ENCODE measurements at places on chromosomes 6 and 20. TPM values are rescaled to one million over a fixed set of nuclear protein-coding genes. Genes with fewer than 3 reads are reported as not detected.

Gene ZNF318
- total RNA-seq = 38.0 TPM

DNA sequence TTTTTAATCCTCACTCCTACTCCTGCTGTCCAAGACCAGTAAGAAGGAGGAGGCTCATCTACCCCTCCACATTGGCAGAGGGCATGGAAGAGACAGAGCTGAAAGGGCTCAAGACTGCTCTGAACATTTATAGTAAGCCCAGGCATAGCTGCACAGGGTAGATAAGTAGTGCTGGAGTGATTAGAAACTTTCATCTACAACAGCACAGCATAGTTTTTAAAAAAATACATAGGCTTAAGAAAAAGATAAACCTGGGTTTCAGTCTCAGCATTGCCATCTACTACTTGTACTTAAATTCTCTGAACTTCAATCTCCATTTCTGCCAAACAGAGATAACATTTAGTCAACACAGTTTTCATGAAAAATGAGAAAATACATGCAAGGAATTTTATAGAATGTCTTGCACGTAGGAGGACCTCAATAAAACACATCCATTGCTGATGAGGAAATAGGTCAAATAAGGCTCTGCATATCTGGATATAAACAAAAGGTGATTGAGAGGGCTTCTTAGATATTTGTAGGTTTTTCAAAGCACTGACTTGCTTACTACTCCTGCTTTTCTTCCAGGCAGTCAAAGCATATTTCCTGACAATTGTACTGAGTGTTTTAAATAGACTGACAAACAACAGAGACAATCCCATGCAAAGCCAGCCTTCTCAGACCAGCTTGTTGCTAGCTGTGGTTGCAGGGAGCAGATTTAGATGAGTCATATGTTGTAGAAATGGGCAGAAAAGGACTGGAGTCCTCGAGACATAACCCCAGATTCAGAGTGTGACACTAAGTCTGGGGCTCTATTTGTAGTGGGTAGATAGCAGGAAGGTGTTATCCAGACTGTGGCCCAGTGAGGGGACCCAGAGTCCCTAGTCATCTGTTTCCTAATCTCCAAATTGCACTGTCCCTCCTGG is 107.4 kb upstream of the TAB2 start:
- no peak overlapping the region for H3K4me3 ChIP-seq
- H3K4me1 ChIP-seq = peaks cover 6% of the 10 kb centered on the region
- no peaks in the 10 kb centered on the region for H3K36me3 ChIP-seq

Gene DPPA5
- not detected for total RNA-seq

DNA sequence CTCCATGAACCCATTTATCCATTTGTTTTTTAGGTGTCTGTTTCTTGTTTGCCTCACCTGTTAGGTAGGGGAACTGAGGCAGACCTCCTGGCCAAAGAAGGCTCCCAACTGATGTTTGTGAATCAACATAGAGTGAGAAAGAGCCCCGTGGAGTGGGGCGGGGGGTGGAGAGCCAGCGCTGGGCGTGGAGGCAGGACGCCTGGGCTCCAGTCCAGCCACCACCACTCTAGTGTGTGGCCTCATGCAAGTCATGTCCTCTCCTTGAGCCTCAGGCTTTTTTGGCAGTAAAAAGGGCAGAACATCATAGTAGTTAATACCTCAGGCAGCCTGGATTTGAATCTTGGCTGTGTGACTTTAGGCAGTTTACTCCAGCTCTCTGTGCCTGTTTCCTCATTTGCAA is 42.2 kb upstream of the SCRT2 start:
- no peak for DNase-seq
- no peaks in the 10 kb centered on the region for H3K27me3 ChIP-seq
- no peak overlapping the region for H3K27ac ChIP-seq
- H3K4me1 ChIP-seq = no peaks in the 10 kb centered on the region
- no peak overlapping the region for H3K4me3 ChIP-seq
- H3K36me3 ChIP-seq = no peaks in the 10 kb centered on the region

- H3K27ac ChIP-seq = no peak overlapping the region
- H3K36me3 ChIP-seq = no peaks in the 10 kb centered on the region
- no peaks in the 10 kb centered on the region for H3K4me1 ChIP-seq
- no peak overlapping the region for H3K4me3 ChIP-seq
- DNase-seq = no peak
These were observed 56.9 kb downstream of the LY86 start for GRCh38 chr6:6645261-6645917.

DNA sequence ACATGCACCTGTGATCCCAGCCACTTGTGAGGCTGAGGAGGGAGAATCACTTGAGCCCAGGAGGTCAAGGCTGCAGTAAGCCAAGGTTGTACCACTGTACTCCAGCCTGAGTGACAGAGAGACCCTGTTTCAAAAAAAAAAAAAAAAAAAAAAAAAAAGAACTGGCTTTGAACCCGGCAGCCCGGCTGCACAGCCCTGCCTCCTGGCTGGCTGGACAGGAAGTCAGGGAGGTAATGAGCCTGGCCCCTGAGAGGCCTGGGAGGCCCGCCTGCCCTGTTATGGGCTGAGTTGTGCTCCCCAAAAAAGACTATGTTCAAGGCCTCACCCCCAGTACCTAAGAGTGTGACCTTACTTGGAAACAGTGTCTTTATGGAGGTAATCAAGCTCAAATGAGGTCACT is 65.6 kb downstream of the ABHD12 start:
- no peak overlapping the region for H3K4me3 ChIP-seq
- no peak overlapping the region for H3K27ac ChIP-seq
- H3K36me3 ChIP-seq = no peaks in the 10 kb centered on the region

- H3K27ac ChIP-seq = no peak overlapping the region
- H3K4me3 ChIP-seq = no peak overlapping the region
- no peaks in the 10 kb centered on the region for H3K36me3 ChIP-seq
- DNase-seq = no peak
These were observed 166.8 kb downstream of the BCAS1 start for GRCh38 chr20:53903652-53903987.

Measured in uterus (tissue), 4 donors.